ENCODE measurements at places on chromosomes 5 and 9.

DNA sequence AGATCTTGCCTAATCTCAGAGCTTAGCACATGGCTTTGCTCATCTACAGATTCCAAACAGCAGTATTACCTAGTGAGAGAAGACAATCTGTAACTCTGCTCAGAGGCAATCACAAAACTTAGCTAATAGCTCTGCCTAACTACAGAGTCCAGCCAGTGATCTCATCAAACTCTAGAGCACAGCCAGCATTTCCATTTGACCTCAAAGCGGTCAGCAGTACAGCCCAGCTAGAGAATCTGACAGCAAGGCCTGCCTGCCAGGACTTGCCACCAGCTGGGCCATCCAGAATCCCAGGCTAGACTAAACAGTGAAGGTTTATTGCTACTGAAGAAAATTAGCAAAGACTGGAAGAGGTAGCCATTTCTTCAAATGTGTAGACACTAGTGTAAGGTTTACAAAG is 217.9 kb upstream of the VLDLR start:
- DNase-seq: no peak

- DNase-seq: no peak
Observed at GRCh38 chr9:3455094-3455493, 70.7 kb downstream of the RFX3 start.

DNA sequence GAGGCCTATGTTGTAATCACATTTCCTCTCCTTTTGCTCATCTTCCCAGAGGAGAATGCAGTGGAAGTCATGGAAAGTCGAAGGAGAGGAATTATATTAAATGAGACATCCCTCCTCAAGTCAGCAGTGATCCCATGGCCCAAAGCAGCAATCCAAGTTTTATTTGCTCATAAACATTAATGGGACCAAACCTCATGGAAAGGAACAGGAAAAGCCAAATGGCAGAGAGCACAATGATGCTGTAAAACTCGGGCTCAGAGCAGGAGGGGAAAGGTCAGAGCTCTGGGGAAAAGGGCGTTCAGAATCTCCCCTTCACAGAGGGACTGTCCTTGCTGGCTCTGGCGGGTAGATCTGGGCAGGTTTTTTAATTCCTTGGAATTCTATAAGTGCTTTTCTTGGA is 175.8 kb downstream of the C5orf15 start:
- DNase-seq: no peak

GRCh38 chr5:25005431-25005830 is 360.7 kb upstream of the CDH10 start:
- DNase-seq: no peak

GRCh38 chr9:128250839-128251731 is 24.7 kb downstream of the GOLGA2 start:
- no peak for DNase-seq

Data from HuH-7 (cell line).